ENCODE measurements at places on chromosomes 5 and 9. TPM values are rescaled to one million over a fixed set of nuclear protein-coding genes. Genes with fewer than 3 reads are reported as not detected.

GRCh38 chr5:181184845-181185216 lies 20.2 kb downstream of the TRIM7 start:
- DNase-seq: no peak

PHYKPL gene
- 40.7 TPM for total RNA-seq

- no peak for DNase-seq
Observed at GRCh38 chr5:150311015-150311692, 8.4 kb upstream of the ARSI start.

- no peak for DNase-seq
Observed at GRCh38 chr5:176371621-176372539, 6.6 kb downstream of the ARL10 start.

- no peak for DNase-seq
Observed at GRCh38 chr9:69697475-69697874, 25.3 kb upstream of the APBA1 start.

DNA sequence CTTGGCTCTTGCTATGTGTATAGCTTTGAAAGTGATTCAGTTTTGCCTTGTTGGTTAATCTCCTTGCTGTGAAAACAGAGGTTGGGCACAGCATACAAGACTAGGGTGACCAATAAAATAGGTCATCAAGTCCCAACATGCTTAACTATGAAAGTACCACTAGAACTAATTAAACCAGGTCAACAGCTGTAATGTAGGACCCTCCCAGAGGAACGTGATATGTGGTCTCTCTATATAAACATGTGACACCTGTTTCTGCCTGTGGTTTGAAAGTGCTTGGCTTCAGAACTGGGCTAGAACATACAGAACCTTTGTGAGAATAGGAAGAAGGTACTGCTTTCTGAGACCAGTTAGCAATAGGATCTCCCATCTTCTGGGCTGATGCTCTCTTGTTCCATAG lies 297.1 kb downstream of the FBXL7 start:
- no peak for DNase-seq

TIMD4 gene
- not detected for total RNA-seq

- no peak for DNase-seq
Observed at GRCh38 chr9:14671377-14671776, 21.9 kb downstream of the ZDHHC21 start.

DNA sequence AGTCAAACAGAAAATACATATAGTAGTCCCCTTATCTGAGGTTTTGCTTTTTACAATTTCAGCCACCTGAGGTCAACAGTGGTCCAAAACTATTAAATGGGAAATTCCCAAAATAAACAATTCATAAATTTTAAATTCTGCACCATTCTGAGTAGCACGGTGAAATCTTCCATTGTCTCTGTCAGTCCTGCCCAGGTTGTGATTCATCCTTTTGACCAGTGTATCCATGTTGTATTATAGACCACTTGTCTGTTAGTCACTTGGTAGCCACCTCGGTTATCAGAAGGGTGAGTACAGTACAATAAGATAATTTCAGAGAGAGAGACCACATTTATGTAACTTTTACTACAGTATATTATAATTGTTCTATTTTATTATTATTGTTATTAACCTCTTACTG lies 2.8 kb downstream of the CCDC152 start:
- no peak for DNase-seq

- no peak for DNase-seq
Observed at GRCh38 chr9:7973123-7973522, 173.5 kb upstream of the DMAC1 start.

DNA sequence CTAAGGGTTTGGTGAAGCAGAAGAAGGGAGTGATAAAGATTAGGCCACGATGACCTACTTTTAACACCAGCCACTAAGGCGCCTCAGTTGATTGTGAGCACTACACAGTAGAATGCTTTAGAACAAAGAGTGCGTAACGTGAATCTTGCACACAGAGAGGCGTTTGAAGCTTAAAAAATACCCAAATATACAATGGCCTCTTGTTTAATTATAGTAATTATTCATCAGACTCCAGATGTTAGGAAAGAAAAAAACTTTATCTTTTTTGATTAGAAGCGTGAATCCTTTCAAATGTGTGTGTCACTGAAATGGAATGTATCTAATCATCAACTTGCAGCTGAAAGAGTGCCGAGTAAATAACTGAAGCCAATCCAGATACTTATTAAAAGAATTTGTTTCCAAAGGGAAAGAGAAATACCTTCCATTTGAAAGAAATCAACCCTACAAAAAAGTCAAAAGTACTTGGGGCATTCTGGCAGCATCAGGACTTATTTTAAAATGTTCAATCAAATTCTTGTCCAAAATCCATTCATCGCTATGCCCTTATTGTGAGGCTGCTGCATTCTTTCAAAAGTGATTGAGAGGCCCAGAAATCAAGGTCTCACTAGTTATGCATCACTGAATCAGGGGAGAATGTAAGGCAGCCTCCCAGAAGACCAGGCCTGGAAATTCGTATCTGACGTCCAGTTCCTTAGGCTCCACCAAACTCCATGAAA lies 337.5 kb downstream of the ZNF608 start:
- no peak for DNase-seq

- DNase-seq: no peak
Observed at GRCh38 chr5:37722236-37723161, 117.3 kb downstream of the GDNF start.

- peak; percentile 10 for DNase-seq
Observed at GRCh38 chr5:180130876-180131740, 59.5 kb upstream of the RNF130 start.

TOR4A gene
- 19.3 TPM for total RNA-seq

DNA sequence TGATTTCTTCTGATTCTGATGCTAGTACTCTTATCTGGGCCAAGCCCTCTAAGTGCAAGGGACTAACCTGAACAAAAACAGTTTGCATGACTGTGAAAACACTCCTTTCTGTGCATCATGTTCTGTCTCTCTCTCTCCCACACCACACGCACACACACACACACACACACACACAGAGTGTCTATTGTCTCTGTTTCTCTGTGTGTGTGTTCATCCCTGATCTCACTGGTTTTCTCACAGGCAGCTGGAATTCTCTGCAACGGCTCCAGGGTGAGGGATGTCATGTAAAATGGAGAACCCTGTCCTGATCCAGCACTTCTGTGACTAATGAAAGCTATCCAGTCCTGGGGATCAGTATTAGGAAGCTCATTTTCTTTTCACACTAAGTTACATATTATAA lies 453.1 kb upstream of the RGMB start:
- DNase-seq: no peak

DNA sequence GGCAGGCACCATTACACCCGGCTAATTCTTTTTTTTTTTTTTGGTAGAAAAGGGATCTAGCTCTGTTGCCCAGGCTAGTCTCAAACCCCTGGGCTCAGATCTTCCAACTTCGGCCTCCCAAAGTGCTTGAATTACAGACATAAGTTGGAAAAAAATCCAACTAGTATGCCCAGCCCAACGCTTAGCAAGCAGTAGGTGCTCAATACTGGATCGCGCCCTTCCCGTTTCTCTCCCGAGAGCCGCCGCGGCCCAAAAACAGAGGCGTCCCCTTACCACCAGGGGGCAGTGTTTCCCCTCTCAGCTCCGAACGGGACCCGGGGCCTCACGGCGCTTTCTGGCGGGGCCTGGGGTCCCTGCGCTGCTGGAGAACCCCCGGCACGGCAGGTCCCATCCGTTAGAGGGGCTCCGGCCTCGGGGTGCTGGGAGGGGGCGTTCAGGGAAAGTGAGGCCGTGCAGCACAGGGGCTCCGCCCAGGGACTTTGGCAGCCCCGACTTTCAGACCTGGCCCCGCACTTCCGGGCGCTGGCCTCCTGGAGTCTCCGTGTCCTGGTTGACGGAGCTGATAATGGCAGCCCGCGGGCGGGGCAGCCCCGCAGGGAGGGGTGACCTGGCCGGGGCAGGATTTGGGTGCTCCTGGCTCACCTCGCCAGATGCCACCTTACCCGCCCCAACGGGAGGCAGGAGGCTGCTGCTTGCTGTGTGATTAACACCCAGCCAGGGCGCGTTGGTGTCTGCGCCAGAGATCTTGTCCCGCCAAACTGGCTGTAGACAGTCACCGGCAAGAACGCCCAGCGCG lies 15.2 kb downstream of the PTGES start:
- peak; percentile 88 for DNase-seq

DNA sequence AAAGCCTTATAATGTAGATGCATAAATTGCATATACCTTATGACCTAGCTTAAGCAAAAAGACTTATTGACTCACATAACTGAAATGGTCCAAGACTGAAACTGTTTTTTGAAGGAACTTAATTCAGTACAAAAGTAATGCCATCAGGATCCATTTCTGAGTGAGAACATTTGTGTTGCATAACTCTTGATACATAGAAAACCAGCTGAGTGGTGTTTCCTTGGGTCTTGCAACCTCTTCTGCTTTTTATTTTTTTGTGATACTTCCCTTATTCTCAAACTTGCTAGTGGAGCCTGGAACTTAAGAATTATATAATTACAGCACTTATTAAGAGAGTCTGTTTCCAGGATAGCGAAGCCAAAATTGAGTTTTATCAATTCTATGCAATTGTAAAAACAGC lies 272.0 kb downstream of the MAN2A1 start:
- DNase-seq: no peak

DNA sequence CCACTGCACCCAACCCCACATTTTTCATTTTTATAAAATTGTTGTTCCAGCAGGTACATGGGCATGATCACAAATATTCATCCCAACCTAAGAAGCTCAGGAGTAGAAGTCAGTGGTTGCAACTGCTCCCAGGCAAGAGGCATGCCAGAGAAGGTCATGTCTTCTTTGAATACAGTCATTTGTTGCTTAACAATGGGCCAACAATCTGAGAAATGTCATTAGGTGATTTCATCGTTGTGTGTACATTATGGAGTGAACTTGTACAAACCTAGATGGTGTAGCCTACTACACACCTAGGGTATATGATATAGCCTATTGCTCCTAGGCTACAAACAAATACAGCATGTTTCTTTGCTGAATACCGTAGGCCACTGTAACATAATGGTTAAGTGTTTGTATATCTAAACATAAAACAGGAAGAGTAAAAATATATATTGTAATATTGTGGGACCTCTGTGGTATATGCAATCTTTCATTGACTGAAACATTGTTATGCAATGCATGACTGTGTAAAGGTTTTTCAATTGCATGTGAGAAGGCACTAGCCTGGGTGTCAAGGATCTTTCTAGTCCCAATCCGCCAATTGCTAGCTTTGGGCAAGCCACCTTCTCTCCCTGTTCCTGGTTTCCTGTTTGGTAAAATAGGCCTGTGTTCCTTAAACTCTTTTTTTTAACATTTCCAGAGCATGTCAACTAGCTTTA lies 27.6 kb downstream of the ATP10B start:
- DNase-seq: no peak

OR2V2 gene
- total RNA-seq: not detected

SLC6A18 gene
- total RNA-seq: not detected

CREB3 gene
- total RNA-seq: 19.4 TPM

GRCh38 chr5:110362261-110362660 lies 364.2 kb downstream of the TMEM232 start:
- no peak for DNase-seq

- peak; percentile 69 for DNase-seq
Observed at GRCh38 chr9:127397646-127398274, 791 bp downstream of the SLC2A8 start.

GRCh38 chr9:110835859-110836271 lies 167.3 kb downstream of the MUSK start:
- DNase-seq: no peak

- peak; percentile 25 for DNase-seq
Observed at GRCh38 chr5:42756606-42757601, at the start of gene CCDC152. Gene CCDC152 (plus strand): TSS chr5:42756818. CDS start chr5:42759122, 2,304 bp downstream.

DNA sequence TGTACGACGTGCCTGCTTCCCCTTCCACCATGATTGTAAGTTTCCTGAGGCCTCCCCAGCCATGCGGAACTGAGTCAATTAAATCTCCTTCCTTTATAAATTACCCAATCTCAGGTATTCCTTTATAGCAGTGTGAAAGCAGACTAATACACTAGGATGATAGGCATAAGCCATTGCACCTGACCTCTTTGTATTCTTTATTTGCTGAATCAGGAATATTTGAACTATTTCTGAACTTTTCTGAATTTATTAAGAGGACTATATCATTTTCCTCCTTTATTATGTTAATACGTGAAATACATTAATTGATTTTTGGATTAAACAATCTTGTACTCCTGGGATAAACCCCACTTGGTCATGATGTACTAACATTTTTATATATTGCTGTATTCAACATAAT lies 28.2 kb upstream of the NR4A3 start:
- no peak for DNase-seq

MORN5 gene
- not detected for total RNA-seq

GRCh38 chr9:14322211-14323082 lies 8.5 kb upstream of the NFIB start:
- DNase-seq: peak; percentile 96

- DNase-seq: peak; percentile 63
Observed at GRCh38 chr5:149837680-149838269, 106.8 kb downstream of the PDE6A start.

DNA sequence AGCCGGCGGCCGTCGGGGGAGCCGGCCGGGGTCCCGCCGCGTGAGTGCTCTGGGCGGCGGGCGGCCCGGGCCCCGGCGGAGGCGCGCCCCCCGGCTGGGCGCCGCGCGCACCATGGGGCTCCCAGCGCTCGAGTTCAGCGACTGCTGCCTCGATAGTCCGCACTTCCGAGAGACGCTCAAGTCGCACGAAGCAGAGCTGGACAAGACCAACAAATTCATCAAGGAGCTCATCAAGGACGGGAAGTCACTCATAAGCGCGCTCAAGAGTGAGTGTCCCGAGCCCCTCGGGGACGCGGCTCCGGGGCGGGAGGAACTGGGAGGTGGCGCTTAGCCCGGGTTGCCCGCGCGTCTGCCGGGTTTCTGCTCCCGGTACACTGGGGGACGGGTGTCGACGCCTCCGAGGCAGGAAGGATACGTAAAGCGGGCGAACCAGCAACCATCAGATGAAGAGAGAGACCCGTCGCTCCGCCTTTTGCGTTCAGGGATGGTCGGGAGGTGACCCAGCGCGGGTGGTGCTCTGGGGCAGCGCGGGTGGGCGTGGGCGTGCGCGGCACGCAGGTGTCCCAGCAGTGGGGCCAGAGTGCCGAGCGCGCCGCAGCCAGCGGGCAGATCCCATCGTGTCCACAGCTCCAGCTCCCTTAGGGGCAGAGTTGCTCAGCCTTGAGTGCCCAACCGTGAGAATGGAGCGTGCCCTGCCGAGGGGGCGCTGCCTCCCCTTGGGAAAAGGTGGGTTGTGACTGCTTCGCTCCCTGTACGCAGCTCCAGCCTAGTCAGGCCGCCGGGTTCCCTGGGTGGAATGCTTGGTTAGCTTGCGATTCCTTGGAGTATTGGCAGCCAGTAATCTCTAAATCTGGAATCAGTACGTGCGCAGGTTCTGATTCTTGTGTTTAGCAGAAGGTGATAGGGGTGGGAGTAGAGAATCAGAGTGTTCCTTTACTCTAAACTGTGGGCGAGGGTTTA lies 753 bp downstream of the ARHGAP26 start:
- DNase-seq: peak; percentile 72

DNA sequence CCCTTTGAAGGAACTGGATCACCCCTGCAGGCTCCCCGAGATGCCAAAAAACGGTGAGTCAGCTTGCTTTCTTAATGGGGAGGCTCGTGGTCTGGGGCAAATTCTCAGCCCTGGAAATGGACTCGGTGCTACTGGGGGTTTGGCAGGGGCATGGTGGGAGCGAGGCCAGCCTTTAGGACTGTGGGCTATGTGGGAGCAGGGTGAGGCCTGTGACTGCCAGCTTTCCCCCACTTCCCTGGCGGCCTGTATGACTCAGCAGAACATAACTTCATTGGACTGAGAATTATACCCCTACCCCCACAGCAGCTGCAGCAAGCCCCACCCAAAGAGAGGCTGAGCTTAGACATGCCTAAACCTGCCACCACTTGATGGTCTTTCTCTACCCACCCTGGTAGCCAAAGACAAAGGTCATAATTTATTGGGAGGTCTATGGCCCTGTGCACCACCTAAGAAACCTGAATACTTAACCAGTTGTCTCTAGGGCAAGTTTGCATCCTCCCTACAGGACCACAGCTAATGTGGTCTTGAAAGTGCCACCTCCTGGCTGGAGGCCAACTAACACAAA lies 325.3 kb downstream of the TLE1 start:
- DNase-seq: no peak

Measured in left ventricle myocardium superior (tissue), 1 donor.